HFFc6 (cell line): ENCODE measurements at places on chromosomes 6 and 20.

DNA sequence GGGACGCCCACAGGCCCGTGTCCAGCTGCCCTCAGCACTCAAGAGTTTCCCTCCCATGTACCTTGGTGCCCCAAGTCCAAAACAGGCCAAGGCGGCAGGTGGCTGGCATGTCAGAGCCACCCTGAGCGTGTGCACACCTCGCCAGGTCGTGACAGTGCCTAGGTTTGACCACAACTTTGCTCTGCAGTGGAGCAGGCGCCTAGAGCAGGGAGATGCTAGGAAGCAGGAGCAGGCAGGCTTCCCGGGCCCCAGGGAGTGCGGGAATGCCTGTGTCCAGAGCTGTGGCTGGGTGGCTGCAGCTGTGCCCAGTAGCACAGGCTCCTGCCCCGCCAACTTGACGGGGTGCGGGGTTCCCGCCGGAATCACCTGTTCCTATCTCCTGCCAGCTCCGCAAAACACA, 380.8 kb upstream of the IMPG1 start:
- no peak for DNase-seq

GRCh38 chr6:3287308-3287707, 28.6 kb downstream of the PSMG4 start:
- DNase-seq = no peak

GRCh38 chr6:158963020-158963808, 36.8 kb downstream of the RSPH3 start:
- no peak for DNase-seq

DNA sequence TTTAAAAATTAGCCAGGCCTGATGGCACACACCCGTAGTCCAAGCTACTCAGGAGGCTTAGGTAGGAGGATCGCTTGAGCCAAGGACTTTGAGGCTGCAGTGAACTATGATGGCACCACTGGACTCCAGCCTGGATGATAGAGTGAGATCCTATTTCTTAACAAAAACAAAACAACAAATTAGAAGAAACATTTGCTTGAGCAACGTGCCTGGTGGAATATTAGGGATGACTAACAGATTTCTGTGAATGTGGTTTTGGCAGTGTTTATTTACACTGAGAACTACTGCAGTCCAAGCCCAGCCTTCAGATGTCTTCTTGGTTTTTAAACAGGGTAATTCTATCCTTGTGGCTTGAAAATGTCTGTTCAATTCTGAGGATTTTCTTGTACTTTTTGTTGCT, 9.2 kb downstream of the PPP1R3G start:
- DNase-seq = peak; percentile 92

DNA sequence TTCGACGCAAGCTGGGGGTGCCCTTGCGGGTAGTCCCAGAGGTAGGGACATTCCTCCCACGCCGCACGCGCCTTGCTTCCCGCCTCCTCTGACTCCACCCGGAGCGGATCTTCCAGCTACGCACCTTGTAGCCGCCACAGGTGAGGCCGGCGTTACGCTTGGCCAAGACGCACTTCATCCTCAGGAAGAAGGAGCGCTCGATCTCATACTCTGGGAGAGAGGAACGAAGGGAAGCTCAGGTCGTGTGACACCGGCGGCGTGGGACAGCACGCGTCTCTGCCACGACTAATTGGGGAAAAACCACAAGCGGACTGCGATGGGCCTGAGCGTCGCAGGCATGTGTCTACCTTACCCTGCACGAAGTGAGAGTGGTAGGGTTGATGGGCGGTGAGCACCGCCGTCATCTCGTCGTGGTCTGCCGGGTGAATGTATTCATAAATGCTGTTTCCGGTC, 15.5 kb downstream of the SIM1 start:
- DNase-seq = no peak

DNA sequence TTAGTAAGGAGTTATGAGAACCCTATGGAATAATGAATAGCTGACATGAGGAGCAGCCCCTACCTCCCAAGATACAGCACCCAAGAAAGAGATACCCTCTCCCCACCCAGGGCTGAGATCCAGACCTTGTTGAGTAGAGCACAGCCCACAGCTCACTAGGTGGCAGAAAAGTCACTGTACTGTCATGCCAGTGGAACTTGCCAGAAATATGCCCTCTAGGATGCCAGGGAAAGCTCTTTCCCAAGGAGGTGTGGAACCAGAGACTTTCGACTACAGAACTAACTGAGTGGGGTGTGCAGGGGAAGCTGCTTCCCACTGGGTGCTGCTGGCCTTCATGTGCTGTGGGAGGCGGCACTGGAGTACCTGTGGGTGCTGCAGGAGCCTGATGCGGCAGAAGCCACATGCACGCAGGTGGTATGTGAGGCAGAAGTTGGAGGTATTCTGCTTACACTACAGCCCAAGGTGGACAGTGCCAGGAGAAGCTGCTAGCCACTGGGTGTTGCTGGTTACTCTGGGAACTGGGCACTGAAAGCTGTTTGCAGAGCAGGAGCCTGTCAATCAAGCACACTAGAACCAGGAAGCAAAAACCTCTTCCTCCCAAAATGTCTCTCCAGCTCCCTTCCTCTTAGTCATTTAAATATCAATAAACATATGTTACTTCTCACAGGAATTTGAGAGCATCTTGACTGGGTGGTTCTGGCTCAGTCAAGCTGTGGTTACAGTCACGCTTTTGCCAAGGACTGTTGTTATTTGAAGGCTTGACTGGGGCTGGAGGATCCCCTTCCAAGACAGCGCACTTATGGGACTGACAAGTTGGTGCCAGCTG, 17.8 kb downstream of the ARMC12 start:
- DNase-seq = no peak

DNA sequence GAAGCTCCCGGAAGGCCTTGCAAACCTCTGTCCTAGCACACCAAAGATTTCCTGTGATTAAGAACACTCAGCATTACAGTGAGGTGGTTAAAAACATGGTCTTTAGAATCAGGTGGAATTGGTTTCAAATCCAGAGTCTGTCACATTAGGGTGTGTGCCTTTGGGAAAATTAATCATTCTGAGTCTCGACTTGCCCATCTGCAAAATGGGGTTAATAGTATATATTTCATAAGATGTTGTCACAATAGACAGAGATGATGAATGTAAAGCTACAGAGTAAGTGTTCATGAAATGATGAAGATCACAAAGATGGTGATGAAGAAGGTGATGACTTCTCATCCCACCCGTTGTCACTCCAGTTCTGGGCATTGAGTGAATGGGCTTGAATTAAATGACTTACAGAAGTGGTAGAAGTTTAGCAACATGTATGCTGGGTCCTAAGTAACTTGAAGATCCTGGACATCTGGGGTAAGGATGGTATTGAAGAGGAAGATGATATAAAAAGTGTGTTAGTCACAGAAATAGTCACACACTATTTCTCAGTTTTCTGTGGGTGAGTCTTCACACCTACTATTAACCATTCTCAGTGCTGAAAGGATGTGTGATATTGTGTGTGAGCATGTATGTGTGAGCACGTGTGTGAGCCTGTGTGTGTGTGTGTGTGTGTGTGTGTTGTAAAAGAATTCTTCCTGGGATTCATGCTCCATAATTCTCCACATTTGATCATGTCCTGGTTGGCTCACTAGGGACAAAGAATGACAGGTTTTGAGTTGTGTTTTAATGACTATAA, 28.0 kb upstream of the NEDD9 start:
- DNase-seq = no peak

GRCh38 chr6:23659125-23659524, 466.9 kb upstream of the NRSN1 start:
- no peak for DNase-seq

DNA sequence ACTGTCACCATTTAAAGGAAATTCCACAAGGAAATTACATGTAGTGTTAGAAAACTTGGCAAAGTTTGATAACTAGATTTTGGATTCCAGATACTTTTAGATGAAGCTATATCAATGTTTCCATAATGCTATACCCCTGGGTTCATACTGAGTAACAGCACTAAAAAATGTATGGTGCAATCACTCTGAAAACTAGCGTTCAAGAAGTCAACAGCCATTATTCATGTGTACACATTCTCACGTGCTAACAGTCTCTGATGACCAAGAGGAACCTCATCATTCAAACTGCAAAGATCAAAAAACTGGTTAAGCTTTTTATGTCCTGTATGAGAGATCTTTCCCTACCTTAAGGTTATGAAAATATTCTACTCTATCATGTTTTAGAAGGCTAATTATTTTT, 197.6 kb downstream of the GMDS start:
- no peak for DNase-seq

GRCh38 chr6:131431718-131432117, 141.3 kb upstream of the ARG1 start:
- no peak for DNase-seq
